ENCODE measurements at places on chromosomes 6 and 20.
A peak's percentile ranks its signal among the peaks of the same experiment; 100 is the strongest.

DNA sequence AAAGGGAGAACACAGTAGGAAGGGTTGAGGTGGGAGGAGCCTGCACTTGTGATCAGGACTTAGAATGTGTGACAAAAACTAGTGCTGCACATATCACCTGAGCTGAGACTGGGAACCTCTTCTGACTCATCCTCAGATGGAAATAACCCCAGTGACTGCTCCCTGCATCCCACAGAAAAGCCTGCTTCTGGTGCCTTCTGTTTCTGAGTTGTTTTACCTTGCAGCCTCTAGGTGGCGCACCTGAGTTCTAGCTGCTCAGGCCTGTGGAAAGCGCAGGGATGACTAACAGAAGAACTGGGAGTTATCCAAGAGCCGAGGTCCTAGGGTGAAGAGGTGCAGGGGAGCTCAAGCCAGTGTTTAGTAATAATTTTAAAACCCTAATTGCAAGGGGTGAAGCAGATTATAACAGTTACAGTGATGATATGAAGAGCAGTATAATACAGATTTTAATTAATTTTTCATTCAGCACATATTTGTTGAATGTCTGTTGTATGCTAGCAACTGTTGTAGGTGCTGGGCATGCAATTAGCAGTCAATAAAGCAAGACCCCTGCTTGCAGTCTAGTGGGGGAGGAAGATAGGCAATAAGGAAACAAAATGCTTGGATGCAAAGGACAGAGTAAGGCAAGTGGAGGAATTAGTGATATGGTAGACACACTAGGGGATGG lies 302.5 kb downstream of the DHX35 start:
- peak; percentile 57 for DNase-seq

DNA sequence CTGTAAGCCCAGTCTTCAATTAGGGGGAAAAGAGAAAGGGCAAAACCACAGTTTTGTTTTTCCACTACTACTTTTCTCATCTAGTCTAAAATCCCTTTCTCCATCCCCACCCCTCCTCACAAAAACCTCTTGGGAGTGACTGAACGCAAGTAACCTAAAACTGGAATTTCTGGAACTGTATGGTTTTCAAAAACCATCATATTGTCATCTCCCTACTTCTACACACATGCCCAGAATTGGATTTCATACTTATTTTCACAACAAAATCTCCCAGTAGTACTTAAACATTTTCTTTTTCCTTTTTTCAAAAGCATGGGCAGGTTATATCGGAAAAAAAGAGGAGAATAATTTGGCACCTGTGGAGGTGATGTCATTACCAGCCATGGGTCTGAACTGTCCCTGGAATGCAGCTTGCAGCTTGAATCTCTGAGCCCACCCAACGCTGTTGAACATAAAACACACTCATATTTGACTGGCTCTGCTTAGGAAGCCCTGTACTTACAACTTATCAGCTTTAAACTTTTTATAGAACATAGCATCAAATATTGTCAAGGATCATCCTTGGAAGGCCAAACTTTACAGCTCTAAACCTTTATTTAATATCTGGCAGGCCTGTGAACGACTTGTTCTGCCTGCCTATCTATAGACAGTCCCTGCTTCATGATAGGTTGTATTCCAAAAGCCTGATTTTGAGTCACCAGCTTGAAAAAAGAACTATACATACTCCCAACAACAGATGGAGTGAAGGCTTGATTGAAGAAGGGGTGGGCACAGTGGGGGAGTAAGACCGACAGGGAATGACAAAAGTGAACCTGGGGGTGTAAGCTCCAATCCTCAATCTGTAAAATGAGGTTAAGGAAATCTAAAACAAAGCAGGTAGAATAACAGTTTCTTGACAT lies 59.3 kb downstream of the EPB41L2 start:
- DNase-seq: no peak

GRCh38 chr6:21850691-21851090 lies 257.1 kb downstream of the SOX4 start:
- DNase-seq: no peak

DNA sequence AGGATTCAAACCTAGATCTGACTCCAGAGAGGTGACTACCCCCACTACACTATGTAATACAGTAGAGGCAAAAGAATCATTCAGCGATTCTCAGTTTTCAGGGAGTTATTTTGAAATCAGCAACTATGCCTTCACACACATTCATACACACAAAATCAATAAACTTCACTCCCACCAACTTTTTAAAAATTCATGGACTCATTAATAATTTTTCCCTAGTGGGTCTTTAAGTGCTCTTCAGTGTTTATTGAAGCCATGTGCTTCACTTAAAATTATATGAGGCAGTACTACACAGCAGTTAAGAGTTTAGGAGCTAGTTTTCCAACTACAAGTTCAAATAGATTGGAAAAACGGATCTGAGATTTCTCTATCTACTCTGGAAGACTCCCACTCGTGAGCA lies 452.7 kb upstream of the ADGRB3 start:
- no peak for DNase-seq

DNA sequence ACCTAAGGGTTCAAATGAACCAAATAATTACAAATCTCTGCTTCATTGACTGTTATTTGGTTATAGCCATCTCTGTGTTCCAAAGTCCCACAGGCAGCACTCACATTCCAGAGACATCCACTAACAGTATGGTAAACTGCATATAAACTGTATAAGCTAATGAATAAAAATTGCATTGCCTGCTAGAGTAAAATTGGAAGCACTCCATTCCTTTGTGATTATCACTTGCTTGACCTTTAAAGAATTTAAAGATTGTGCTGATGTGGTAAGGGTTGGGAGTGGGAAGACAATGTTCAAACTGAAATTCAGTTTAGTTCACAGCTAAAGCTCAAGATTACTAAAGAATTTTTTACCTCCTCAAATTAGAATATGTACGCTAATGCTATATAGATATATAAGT lies 31.0 kb upstream of the OSTM1 start:
- no peak for DNase-seq
